Stimulated activated CD4-positive, alpha-beta T cell treated with anti-CD3 and anti-CD28 coated beads, Interleukin-12 subunit alpha, Interleukin-12 subunit beta, amount 100 ng/mL, for 24 hours (primary cell): ENCODE measurements at places on chromosomes 1 and 21.
A peak's percentile ranks its signal among the peaks of the same experiment; 100 is the strongest.

GRCh38 chr1:214552174-214552608, 789 bp upstream of the PTPN14 start:
- DNase-seq = no peak

DNA sequence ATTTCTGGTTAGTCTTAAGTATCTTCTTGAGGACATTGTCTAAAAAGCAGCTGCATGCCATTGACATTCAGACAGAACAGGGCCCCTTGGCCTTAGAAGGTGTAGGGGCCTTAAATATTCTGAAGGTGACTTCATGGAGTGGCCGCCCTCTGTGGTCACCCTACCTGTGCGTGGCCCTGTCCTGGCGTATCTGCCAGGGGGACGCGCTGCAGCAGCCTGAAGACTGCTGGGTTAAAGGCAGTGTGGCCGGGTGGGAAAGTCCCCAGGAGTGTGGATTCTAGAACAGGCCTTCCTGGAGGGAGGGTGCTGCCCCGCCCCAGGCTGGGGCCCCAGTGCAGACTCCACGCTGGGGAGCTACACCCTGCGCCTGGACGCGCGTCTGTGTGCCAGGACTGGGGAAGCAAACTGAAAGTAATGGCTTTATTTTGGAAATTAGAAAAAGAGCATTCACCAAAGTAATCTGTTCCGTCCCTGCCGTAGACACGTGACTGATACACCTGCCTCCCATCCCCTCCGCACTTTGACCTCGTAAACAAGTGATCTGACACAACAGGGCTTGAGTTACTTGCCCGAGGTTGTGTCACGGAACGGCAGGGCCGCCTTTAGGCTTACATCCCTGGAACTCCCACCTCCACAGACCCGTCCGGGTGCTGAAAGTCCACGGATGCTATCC, 1.8 kb downstream of the AGPAT3 start:
- peak; percentile 56 for DNase-seq

- no peak for DNase-seq
Measured at GRCh38 chr1:33569331-33569730, 96.9 kb downstream of the ZSCAN20 start.

DNA sequence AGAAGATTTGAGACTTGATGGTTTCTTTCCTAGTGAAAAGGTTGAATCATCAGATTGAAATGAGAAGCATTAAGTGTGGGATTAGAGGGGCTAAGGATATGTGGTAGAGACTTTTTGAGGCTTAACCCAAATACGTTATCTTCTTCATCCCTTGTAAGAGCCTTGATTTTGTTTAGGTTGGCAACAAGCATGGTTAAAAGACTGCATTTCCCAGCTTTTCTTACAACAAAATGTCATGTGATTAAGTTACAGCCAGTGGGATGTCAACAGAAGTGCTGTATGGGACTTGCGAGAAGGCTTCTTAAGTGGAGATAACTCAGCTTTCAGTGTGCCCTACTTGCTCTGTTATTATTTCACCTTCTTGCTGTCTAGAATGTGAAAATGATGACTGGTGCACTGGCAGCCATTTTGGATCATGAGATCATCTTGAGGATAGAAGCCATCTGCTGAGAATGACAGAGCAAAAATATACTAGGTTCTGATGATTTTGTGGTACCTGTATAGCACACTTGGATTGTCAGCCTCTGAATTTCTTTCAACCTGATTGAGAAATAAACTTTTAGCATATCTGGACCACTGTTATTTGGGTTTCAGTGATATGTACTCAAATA, 41.3 kb upstream of the GNG12 start:
- DNase-seq = no peak

- peak; percentile 76 for DNase-seq
Measured at GRCh38 chr1:46477153-46477929, 12.3 kb upstream of the DMBX1 start.

GRCh38 chr1:174626031-174627025, 178.6 kb downstream of the GPR52 start:
- DNase-seq = no peak

DNA sequence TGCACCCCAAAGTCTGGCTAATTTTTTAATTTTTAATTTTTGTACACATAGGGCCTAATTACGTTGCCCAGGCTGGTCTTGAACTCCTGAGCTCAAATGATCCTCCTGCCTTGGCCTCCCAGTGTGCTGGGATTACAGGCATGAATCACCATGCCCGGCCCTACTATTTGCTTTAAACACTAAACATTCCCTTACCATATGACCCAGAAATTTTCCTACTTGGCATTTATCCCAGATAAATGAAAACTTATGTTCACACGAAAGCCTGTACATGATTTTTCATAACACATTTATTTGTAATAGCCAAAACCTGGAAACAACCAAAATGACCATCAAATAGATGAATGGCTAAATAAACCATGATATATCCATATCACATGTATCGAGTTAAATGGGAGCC, 35.8 kb downstream of the NDUFS5 start:
- no peak for DNase-seq

- DNase-seq = no peak
Measured at GRCh38 chr1:6653436-6654290, 29.0 kb downstream of the THAP3 start.

GRCh38 chr1:119321666-119322419, 46.7 kb upstream of the HAO2 start:
- no peak for DNase-seq

GRCh38 chr21:45590246-45590725, 48.0 kb upstream of the SLC19A1 start:
- DNase-seq = no peak

DNA sequence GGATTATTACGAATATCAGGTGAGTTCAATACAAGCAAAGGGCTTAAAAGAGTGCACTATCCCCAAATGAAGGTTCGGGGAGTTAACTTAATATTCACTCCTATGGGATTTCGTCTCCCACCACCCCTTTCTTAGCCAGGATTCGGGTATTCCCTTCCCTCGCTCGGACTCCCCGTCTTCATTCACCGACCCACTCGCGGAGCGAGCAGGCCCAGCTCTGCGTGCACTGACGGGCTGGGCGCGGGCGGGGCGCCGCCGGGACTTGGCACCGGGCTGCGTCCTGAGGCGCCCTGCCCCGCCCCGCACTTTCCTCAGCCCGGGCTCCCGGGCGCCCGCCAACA, 7.7 kb upstream of the MPZL1 start:
- DNase-seq = no peak

- DNase-seq = no peak
Measured at GRCh38 chr1:108316545-108316944, 72.7 kb upstream of the NBPF4 start.

DNA sequence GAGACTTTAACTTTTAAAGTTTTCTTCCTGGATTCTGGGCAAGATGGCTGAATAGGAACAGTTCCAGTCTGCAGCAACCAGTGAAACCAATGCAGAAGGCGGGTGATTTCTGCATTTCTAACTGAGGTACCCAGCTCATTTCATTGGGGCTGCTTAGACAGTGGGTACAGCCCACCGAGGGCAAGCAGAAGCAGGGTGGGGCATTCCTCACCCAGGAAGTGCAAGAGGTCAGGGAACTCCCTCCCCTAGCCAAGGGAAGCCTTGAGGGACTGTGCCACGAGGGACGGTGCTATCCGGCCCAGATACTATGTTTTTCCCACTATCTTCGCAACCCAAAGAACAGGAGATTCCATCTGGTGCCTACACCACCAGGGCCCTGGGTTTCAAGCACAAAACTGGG, 121.0 kb downstream of the VAV3 start:
- no peak for DNase-seq

- DNase-seq = no peak
Measured at GRCh38 chr21:42308914-42309752, 6.1 kb downstream of the TFF3 start.

GRCh38 chr1:93613898-93614297, 67.7 kb downstream of the BCAR3 start:
- no peak for DNase-seq

DNA sequence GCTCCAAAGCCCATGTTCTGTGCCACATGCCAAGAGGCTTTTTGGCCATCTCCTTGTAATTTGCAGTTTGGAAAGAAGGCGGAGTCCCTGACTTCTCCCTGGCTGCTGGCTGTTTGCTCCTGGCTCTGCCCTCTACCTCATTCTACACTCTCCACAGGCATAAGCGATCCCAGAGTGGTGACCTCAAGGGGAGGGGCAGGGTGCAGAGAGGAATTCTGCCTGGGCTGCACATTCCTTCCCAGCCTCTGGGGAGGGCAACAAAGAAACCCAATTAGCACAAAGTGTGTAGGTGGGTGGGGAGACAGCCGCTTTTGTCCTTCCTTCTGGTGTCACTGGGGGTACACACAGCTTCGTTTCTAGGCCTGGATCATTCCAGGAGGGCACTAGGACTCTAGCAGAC, 95.3 kb downstream of the HIVEP3 start:
- DNase-seq = no peak

DNA sequence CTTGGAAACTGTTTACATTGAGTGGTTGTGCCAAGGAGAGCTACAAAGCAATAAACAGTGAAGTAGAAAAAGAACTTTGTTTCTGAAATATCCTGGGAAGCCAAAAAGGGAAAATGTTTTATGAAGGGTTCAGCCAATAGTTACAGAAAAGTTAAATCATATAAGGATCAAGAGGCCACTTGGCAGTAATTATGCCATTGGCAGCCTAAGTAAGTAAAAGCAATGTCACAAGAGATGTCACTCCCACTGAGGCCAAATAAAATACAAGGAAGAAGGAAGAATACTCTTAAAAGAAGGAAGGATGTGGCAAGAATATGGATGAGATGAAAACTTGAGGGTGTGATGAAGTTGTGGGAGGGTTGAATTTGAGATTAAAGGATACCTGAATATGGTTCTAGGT, 45.2 kb downstream of the EDEM3 start:
- DNase-seq = no peak

GRCh38 chr1:175183586-175183985, 9.0 kb downstream of the KIAA0040 start:
- DNase-seq = no peak

DNA sequence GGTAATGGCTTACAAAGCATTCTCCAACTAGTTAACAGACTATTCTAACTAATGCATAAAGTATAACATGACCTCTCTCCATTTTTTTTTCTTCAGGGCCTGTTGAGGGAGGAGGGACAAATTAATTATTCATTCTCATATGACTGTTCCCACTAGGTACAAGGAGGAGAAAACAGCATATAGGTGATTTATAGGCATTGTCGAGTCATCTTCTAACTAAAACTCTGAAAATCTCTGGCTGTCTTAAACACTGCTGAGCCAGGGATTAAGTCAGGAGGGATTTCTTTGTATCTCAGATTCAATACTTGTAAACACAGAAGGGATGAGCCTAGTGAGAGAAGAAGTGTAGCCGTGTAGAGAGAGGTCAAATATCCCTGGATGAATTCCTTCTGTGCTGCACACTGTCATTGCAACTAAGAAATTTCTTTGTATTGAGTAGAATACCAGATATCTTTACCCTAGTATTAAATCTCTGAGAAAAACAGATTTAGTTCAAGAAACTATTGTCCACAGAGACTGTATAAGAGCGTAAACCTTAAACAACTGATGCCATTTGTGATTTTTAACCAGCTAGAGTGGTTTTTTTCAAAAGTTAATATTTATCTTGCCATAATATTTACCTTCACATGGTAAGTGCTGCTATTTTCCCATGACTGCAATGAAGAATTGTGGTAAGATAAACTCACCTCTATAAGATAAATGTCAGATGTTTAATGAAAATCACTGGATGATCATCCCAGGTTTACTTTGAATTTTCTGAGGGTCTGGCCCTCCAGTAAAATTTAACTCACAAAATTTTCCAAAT, 465.3 kb downstream of the RWDD3 start:
- no peak for DNase-seq

DNA sequence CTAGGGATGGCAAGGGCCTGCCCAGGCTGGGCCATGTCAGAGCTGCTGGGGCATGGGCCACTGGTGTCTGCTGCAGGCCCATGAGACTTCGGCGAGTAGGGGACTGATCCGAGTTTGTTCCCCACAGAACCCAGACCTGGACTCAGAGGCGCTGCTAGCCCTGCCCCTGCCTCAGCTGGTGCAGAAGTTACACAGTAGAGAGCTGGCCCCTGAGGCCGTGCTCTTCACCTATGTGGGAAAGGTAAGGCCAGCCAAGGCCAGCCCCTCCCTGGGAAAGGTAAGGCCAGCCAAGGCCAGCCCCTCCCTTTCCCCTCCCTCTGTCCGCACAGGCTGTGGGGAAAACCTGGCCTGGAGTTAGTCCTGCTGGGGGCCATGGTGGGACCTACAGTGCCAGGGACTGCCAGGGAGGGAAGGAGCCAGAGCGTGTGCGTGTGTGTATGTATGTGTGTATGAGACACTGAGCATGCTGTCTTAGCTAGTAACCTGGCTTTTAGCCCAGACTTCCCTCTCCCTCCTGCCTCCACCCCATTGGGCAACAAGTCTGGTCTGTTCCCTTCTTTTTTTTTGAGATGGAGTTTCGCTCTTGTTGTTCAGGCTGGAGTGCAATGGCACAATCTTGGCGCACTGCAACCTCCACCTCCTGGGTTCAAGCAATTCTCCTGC, 8.0 kb downstream of the FAAH start:
- DNase-seq = no peak

- no peak for DNase-seq
Measured at GRCh38 chr1:101283443-101283842, 46.6 kb downstream of the S1PR1 start.

GRCh38 chr1:211704543-211704942, 29.1 kb upstream of the NEK2 start:
- no peak for DNase-seq

- DNase-seq = no peak
Measured at GRCh38 chr1:179709841-179710329, 33.2 kb upstream of the FAM163A start.

GRCh38 chr1:86872086-86872485, 41.8 kb downstream of the SELENOF start:
- DNase-seq = no peak

DNA sequence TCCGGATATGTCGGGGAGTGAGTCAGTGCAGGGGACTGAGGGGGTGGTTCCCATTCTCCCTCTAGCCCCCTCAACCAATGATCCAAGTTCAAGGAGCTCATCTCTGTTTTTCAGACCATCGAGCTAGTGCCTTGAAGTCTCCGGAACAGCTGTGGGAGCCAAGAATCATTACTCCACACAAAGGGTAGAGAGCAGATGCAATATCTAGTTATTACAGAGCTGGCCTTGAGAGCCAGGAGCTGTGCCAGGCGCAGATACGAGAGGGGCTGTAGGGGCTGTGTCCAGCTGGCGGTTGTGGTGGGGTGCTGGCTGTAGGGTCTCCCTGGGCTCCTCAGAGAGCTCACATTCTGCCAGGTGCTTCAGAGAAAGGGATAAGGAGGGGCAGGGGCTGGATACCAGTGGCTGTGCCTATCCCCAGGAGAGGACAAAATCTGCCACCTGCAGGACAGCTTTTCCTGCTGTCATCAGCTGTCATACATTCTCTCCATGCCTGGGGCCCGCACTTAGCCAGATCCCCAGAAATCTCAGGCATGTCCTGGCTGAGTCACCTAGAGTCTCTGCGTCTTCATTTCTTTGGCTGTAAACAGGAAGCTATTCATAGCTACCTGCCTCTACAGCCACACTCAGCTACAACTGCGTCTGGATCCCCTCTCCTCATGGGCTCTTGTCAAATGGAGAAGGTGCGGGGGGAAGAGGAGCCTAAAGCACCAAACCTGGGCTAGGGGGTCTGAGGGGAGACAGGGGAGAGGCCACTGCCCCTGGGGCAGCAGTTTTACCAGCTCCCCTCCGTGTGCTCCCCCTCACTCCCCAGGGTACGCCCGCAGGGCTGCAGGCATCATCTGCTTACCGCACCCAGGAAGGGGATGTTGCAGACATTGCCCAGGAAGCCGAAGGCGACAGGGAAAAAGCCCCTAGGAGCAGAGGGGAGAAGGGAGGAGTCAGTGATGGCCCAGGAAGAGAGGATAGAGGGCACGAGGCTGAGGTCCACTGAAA, 2.4 kb upstream of the KISS1 start:
- DNase-seq = no peak
